ENCODE measurements at places on chromosomes 16 and 17.

GRCh38 chr17:72424505-72425117, 303.8 kb downstream of the SOX9 start:
- no peak for DNase-seq

DNA sequence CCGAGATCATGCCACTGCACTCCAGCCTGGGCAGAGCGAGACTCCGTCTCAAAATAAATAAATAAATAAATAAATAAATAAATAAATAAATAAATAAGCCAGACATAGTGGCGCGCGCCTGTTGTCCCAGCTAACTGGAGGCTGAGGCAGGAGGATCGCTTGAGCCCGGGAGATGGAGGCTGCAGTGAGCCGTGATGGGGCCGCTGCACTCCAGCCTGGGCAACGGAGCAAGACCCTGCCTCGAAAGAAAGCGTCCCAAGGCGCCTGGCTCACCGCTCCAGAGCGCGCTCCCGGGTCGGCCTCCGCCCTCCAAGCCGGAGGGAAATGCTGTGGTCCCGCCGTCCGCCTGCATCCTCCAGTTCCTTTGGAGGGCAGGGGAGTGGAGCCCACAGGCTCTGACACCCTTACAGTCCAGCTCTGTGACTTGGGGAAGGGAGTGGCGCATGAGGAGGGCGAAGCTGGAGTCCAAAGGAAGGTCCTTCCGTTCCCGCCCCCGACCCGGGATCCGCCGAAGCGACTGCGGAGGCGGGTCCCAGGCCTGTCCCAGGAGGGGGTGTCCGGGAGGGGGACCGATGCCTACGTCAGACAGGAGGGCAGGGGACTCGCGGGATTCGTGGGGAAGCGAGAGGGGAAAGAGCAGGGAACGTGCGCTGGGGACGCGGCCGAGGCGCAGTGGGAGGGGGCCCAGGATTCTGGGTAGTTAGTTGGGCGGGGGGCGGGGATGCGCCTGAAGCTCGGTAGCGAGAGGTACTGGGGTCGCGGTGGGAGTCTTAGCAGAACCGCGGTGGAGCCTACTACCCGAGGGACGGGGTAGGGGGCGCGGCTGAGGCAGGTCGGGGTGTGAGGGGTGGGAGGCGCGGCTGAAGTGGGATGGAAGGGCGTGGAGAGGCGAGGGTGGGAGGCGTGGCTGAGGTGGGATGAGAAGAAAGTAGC, 8.4 kb upstream of the TRPV2 start:
- no peak for DNase-seq

DNA sequence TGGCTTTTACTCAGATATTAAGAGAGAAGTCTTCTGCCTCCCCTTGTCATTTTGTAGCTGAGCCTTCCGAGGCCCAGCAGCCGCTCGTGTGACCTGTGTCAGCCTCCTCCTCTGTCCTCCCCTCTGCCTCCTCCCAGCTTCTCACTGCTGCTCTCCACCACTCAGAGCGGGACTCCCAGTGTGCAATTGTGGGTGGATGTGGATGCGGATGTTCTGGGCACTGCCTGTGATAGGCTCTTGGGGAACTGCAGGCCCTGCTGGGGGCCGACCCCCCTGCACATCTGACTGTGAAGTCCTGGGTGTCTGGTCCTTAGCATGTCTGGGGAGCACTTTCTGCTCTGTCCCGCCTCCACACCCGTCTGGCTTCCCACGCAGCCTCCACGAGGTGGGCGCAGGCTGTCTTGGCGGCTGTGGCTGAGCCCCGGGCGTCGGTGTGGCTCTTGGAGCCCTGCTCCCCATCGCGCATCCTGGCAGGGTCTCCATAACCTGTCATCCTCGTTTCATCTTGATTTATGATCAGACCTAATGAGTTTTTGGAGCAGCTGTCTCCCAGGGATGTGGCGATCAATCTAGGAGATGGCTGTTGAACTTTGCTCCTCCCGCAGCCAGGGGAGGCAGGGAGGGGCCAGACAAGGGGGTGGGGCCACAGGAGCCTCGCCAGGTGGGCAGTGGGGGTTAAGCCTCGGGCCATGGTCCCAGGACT, 28.1 kb downstream of the GRIN2C start:
- DNase-seq = no peak

DNA sequence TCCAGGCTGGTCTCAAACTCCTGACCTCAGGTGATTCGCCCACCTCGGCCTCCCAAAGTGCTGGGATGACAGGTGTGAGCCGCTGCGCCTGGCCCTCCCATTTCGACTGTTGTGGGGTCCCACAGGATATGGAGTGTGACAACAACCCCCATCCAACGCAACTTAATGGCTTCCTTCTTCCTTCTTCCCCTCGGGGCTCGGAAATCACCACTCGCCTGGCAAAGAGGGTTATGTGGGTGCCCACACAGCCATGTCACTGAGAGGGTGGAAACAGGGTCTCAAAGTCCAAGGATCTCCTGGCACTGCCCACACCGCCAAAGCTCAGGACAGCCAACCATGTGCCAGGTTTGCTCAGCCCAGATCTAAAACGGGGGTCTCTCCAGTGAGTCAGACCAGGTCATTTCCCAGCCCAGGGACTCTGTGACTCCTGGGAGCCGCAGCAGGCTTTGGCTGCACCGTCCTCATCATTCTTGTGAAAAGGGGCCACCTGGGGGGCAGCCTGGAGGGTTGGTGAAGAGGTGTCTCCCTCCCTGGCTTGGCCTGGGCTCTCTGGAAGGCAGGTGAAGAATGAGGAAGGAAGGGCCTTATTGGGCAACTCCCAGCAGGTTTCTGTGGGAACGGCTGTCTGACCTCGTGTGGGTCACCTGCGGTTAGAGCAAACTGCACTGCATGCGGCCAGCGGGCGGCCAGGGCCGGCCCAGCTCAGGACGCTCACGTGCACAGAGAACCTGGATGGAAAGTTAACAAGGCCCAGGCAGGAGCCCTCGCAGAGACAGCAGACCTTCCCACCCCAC, 25.3 kb upstream of the LITAF start:
- DNase-seq = no peak

DNA sequence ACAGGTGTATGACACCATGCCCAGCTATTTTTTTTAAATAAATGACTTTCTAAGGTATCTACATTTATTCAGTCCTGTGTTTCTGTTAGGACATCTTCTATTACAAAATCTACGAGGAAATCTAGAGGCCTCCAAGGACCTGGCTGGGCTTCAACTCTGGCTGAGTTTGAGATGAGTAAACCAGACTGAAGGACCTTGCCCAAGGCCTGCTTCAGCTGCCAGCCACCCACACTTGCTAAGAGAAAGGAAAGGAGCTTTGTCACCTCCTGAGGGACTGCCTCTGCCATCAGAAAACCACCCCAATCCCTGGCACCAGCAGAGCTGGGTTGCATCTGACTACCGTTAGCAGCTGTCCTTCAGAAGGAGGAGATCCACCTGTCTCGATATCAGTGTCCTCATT, 1.3 kb upstream of the MYO1D start:
- no peak for DNase-seq

DNA sequence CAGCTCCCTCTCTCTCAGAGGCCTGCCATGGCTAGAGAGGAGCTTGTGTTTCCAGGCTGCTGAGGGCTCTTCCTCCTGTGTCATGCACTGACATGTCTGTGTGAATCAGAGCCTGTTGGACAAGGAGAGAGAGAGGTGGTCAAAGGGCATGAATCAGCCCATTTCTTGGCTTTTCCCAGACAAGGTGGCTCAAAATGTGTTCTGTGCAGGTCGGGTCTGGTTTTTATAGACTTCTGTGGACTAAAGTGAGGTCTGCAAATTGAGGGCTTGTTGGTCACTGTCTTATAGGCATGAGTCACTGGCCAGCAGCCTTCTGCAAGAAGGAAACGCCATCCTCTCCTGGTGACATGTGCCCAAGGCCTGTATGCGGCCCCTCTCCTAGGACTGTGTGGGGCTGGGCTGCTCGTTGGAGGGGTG, 97.9 kb downstream of the FOXL1 start:
- peak; percentile 62 for DNase-seq

GRCh38 chr16:457732-458400, 32.4 kb downstream of the RAB11FIP3 start:
- DNase-seq = no peak

- no peak for DNase-seq
These were observed 202.5 kb upstream of the TNRC6C start for GRCh38 chr17:77756028-77756427.

DNA sequence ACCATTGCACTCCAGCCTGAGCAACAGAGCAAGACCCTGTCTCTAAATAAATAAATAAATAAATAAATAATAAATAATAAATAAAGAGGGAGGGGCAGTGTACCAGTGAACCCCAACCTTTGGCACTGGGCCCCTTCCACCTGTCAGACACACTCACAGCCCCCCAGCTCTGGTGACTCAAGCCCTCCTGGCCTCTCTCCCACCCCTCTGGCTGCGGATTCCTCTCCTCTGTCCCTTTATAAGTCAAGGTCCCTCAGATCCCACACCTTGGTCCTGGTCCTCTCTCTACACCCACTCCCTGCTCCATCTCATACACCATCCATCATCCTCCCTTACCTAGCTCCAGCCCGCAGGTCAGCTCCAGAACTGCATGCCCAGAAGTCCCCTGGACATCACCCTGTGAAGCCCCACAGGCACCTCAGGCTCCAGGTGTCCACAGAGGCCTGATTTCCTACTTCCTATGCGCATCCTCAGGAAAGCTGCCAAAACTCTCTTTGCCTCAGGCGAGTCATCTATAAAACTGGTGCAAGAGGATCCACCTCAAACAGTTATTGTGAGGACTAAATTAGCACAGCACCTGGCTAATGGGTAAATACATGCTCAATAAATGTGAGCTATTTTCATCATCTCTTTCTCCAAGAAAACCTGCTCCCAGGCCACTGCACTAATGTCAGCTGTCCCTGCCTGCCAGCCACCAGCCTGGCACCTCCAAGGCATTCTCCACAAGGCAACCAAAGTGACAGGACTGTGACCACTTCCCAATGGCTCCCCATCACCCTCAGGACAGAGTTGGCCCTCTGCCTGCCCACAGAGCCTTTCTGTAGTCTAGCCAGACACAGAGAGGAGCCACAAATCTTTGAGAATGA, 46.8 kb downstream of the BEAN1 start:
- DNase-seq = no peak

GRCh38 chr17:77246110-77247047, 105.6 kb downstream of the SEC14L1 start:
- no peak for DNase-seq

DNA sequence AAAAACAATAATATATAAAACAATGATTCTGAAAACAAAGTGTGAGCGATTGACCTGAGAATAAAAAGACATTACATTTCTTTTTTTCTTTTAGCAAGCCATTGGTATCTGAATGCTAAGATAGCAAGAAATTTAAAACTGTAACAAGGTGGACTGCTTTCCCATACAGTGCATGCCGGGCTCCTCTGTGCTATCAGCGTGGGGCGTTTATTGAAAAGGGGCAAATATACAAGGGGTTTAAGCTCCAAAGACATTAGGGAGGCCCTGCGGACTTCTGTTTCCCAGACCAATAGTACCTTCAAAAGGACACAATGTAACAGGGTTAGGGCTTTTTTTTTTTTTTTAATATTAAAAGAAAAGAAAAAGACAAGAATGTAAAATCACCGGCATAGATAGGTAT, 261.3 kb downstream of the ZFHX3 start:
- no peak for DNase-seq

- no peak for DNase-seq
These were observed 4.5 kb upstream of the HEXIM1 start for GRCh38 chr17:45143767-45144198.

- no peak for DNase-seq
These were observed 26.1 kb downstream of the MEAK7 start for GRCh38 chr16:84478172-84478947.

DNA sequence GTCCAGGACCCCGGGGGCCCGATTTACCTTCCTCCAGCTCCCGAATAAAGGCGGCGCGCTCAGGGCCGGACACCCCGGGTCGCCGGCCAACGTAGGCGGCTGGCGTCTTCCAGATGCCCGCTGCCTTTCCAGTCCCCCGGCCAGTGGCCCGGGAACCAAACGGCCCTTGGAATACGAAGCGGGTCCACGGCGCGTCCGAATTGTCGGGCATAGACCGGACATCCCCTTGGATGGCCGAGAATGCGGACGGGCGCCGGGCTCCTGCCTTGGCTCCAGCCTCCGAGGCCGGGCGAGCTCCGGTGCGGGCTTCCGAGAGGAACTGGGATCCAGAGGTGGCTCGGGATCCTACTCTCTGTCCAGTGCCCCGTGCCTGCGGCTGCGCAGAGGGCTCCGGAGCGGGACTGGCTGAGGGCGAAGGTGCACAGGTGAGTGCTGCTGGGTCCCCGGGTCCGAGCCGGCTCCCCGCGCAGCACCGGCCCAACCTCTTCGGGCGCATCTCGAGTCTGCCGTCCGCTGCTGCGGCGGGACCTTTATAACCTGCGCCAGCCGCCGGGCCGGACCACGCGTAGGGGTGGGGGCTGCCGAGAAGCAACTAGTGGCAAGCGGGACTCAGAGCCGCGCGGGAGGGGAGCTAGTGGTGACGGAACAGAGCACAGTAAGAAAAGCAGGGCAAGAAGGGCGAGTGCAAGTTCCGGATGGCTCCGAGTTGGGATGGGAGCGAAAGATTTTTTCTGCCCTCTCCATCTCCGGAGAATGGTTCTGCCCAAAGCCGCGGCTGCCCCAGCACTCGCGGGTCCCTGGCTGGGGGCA, at the start of gene HAP1:
Gene HAP1, minus strand, starts transcription at position 505 of the 810 bp plus-strand sequence. Its CDS starts 9 bp downstream, at position 496.
- no peak for DNase-seq

GRCh38 chr16:8972843-8973586, 9.3 kb upstream of the USP7 start:
- DNase-seq = no peak

DNA sequence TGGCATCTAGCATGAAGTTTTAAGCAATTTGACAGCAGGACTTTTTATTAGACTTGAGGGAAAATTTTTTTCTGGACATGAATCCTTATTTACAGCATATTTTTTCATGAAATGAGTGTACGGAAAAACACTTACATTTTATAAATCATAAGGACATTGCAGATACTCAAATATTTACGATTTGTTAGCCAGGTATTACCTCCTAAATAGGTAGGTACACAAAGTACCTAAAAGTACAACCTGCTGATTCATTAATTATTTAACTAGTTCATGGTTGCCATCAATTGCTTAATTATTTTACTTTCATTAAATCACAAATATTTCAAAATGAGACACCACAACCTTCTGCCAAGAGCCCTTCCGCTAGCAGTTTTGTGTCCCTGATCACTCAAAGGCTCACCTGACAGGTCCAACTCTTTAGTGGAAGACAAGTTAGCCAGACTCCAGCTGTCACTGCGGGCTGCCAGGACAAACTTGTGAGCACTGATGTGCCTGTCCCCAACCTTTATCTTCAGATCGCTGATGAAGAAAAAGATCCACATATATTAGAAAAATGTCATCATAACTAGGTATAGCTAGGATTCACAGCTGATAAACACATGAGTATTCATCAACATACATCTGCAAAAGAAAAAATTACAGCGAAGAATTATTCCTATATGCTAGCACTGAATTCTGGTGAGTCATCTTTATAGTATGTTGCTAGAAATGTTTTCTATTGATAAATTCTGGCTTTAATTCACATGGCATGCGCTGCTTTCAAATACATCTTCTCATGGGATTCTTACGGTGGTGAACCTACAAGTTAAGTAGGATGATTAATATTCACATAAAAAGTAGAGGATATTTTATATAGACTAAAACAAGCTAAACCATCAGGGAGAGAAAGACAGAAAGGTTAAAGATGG, 28.2 kb downstream of the ANKFY1 start:
- DNase-seq = no peak

GRCh38 chr17:57925361-57925990, 29.7 kb downstream of the CUEDC1 start:
- DNase-seq = no peak
